Panc1 (cell line): ENCODE measurements at places on chromosomes 11 and 22.

GRCh38 chr11:31521497-31522150 is 12.1 kb downstream of the ELP4 start:
- no peak for DNase-seq

DNA sequence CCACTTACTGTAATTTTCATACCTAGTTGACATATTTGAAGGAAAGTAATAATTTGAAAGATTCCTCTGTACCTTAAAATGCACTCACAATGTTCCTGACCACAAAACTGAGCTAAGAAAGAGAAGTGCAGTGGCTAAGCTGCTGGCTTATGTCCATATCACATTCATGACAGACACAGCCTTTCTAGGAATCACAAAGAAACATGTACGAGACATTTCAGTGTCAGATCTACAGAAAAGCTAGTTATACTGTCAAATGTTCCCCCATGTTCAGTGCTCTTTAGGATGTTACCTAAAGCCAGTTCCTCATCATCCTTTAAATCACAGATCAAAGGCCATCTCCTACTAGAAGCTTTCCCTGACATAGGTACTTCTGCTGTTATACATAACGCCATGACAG is 142.2 kb upstream of the C11orf58 start:
- DNase-seq = no peak

DNA sequence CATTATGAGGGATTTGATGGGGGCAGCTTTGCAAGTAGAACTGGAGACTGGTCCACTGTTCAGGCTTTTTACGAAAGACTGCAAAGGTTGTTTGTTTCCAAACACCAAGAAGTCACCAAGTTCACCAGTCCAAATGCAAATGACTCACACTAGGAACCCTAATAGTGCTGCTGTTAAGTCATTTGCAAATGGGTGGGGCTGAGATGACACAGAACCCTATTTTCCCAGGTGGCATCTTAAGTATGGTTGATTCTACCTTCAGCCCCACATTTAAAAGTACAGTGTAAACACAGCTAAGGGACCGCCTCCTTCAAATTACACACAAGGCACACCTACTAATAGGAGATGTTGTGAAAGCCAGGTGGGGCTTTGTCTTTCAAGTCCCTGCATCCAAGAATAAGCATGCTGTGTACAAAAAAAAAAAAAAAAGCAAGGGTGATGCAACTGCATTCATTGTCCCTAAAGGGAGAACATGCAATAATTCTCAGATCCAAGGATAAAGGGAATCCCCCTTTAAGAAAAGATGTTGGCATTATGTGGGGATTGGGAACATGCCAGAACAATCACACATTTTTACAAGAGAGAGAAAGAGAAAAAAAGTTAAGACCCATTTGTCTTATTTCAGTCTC is 27.3 kb downstream of the BDNF start:
- DNase-seq = no peak

DNA sequence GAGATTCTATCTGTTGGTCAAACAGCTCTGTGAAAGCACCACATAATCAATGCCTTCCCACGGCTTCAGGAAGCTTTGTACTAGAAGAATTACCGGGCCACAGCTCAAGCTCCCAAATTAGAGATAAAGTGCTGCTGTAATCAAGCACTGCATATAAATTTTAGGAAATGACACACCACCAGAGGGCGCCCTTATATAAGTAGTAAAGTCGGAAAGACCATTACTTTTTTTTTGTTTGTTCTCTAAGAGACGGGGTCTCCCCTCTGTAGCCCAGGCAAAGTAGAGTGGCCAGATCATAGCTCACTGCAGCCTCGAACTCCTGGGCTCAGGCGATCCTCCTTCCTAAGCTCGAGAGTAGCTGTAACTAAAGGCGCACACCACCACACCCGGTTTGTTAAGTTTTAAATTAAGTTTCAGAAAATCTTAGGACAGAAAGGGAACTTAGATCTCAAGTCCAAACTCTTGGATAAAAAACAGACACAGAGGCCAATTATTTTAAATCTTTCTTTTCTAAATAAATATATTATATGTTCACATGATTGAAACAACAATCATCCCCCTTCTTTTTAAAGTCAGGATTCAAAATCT is 32.6 kb downstream of the PRCP start:
- peak; percentile 52 for DNase-seq

DNA sequence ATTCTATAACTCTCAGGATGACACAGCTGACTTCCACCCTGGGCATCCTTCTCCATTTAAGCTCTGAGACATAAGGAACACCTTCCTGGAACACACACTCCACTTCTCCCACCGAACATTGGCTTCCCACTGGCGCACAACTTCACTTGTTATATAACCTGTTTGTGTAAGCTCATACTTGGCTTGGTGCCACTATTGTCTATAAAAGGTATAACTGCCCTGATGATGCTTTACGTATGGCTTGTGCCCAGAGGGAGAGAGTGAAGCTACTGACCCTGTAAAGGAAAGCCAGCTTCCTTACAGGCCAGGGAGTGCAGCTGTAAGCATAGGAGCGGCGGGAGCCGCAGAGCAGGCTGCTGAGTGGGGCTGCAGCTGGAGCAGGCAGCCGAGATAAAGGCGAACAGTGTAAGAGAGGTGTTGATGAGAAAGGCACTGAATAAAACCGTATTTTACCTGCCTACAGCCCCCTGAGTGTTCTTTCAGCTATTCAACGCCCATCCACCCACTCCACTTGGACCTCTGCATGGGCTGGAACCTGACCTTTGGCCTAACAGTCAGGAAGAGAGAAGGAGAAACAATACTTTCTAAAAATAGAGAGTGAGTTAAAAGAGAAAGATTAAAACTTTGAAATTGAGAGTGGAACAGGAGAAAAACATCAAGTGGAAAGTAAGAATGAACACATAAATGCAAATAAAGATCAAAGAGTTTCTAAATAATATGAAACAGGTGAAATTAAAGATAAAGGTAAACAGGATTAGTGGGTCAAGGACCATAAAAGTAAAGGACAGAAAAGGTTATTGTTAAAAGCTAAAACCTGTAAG is 252.1 kb upstream of the ARHGAP42 start:
- no peak for DNase-seq

GRCh38 chr11:95697614-95698408 is 91.8 kb downstream of the FAM76B start:
- DNase-seq = no peak

DNA sequence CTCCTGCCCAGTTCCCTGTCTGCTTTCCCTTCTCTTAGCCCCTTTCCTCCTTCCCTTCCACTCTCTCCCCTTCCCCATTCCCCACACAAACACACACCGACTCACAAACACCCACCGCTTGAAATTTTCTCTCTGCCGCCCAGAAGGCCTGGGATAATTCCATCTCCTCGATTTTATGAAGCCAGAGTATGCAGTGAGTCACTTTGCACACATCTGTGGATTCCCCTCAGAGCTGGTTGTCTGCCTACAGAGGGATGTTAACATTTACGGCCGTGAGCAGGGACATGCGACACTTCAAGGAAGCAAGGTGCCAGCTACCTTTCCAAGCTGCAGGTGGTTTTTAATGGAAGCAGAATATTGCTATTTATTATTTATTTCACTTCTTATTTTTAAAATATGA is 332.0 kb downstream of the TENM4 start:
- no peak for DNase-seq

GRCh38 chr22:44179196-44179988 is 1.3 kb upstream of the PARVG start:
- DNase-seq = no peak

DNA sequence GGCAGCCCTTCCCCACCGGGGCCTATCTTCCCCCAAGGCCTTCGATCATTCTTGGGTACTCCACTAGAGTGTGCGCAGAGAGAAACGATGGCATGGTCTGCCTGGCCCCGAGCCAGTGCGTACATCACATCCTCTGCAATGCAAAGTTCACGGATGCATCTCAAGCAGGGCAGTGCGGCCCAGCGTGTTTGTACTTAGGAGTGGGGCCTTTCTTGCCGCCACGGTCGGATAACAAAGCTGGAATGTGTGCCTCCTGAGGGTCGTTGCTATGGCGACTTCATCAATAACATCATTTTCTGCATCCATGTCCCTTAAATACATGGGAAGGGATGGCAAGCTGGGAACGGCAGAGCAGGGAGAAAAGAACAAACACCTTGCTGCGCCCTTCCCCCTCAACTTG is 73.9 kb downstream of the SCUBE1 start:
- no peak for DNase-seq

DNA sequence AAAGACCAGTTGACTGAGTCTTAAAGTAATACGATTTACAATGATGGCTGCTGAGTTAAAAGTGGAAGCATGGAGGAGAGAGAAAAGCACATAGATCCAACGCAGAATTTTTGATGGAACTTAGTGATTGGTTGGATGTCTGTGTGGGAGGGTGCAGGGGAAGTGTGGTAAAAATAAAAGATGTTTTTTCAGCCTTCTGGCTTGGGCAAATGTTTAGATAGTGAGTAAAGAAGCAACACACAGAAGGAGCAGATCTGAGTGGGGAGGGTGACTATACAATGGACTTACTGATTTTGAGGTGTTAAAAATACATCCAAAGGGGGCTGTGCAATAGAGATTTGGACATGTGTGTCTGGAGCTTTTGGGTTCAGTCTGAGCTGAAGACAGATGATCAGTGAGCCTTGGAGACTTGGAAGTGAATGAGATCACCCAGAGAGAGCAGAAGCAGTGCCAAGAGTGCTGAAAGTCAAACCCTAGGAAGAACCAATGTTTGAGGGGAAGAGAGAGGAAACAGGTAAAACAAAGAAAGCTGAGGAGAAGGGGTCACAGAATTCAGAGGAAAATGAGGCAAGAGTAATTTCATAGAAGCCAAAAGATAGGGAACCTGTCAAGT is 8.6 kb downstream of the GRIA4 start:
- no peak for DNase-seq

DNA sequence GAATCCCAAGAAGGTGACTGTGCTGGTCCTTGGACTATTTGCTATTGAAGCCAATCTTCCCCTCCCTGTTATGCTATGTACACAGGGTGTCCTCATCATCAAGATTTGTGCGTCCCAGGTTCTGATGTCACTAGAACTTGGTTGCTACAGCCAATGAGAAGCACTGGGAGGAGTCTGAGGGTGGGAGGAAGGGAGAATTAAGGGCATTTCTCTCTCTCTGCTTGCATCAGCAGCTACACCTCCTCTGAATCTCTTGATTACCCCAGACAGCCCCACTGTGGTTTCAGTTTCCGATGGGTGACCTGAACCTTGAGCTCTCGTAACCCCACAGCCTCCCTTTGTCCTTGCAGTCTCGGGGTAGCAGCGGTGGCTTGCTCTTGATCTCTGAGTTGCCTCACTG is 212.4 kb upstream of the SESN3 start:
- DNase-seq = no peak

- no peak for DNase-seq
These were observed 50.9 kb downstream of the AP2A2 start for GRCh38 chr11:976431-977160.

DNA sequence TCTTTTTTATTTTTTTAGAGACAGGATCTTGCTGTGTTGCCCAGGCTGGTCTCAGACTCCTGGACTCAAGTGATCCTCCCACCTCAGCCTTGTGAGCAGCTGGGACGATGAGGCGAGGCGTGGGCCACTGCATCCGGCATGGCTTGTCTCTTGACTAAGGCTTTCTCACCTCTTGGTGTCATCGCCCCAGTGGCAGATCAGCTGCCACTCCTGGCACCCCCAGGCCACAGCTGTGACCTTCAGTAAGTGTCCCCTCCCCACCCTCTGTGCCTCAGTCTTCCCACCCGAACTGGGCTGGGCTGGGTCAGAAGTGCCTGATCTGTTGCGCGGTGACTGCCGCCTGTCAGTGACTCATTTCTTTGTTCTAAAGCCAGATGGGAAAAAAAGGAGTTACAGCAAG is 3.6 kb downstream of the SYNGR1 start:
- DNase-seq = no peak

DNA sequence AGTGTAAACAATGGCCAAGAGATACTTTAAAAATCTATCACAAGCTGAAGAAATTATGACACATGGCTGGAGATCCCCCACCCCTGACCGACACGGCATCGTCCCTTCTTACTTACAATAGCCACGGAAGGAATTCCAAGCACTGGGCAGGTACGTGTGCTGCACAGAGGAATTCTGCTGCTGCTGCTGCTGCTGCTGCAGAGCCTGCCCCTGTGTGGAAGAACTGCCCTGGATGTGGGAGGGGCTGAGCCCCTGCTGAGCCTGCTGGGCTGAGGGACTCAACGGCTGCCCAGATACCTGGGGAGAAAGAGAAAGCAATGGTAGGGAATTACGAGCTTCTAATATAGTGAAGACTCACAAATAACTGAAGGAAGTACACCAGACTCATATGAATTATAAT is 15.0 kb upstream of the NFRKB start:
- no peak for DNase-seq

GRCh38 chr22:19789406-19789805 is 28.8 kb downstream of the TBX1 start:
- no peak for DNase-seq

- no peak for DNase-seq
These were observed 58.3 kb downstream of the MYH9 start for GRCh38 chr22:36329254-36330078.

DNA sequence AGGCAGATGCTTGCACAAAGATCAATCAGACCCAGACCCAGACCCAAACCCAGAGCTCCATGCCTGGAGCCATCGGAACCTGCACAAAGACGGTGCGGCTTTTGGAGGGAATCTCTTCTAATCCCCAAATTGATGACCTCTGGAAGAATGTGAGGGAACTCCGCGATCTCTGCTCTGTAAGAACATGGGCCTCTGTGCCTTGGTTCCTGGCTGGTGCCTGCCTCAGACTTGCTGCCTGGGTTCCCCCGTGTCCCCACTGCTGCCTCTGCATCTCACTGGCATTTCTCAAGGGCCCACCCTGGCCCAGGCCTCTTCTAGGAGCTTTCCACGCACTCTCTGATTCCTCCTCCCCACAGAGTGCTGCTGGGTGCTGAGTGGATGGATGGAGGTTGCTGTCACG is 1044.4 kb downstream of the TBC1D22A start:
- DNase-seq = no peak

DNA sequence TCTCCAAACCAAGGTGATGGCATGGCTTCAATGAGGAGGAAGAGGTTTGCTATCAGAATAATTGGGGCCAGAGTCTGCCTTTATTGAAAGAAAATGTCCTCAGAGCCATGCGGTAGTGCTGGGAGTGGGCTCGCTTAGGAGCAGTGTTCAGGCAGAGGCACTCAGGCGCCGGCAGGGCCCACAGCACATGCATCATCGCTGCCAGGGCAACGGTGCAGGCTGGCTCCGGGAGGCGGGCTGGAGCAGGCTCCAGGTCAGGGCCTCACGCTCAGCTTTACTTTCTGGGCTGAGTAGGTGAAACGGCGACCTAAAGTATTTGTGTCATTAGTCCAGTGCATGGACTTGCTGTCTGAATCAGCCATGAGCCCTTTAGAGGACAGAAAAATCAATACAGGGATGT is 169.9 kb upstream of the CCDC90B start:
- DNase-seq = no peak
